ENCODE measurements at places on chromosomes 6 and 20. TPM values are rescaled to one million over a fixed set of nuclear protein-coding genes. Genes with fewer than 3 reads are reported as not detected.

Gene IL17A
- polyA plus RNA-seq, result not detected

Gene LIN28B
- polyA plus RNA-seq, result not detected

Gene CEBPB
- polyA plus RNA-seq, result 17.4 TPM

Gene SPTLC3
- 0.56 TPM for polyA plus RNA-seq

Gene SIRPG
- not detected for polyA plus RNA-seq
